Vagina (tissue), 2 donors: ENCODE measurements at places on chromosomes 4 and X.

DNA sequence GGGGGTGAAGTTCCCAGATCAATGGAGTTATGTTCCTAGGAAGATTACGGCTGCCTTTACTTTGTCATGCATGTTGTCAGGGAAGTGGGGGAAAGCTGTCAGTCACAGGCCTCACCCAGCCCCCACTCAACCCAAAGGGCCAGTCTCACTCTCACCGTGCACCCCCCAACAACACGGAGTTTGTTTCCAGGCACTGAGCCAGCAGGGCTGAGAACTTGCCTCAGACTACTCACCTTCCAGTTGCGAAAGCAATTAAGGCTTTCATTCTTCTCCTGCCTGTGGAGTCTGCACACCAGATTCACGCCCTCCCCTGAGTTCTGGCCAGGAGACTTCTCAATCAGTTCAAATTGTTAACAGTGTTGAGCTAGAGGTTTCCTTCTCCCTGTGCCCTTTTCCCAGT is 114.3 kb downstream of the SH3BGRL start:
- DNase-seq, result no peak

- no peak for DNase-seq
Observed at GRCh38 chrX:24225265-24225664, 75.7 kb downstream of the ZFX start.

GRCh38 chr4:40187386-40187906 is 9.4 kb upstream of the RHOH start:
- no peak for DNase-seq

DNA sequence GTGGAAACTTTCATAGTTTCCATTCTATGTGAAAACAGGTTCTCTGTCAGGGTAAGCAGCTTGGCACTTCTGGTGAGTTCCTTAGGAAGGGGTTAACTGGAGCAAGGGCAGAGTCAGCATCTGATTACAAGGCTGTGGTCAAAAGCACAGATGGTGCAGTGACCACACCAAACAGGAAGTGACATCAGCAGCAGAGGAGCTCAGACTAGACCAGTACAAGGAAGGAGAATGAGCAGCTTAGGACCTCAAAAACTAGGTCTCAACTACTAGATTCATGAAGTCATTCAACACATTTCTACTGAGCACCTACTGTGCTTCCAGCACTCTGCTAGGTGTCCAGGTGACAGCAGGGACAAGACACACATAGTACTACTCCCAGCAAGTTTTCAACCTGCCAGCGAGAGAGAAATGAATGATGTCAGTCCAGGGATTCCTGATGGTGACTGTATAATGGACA is 130.2 kb downstream of the AMELX start:
- no peak for DNase-seq

- no peak for DNase-seq
Observed at GRCh38 chr4:184593461-184593860, 55.8 kb downstream of the CASP3 start.
